ENCODE measurements at places on chromosomes 6 and 20. TPM values are rescaled to one million over a fixed set of nuclear protein-coding genes. Genes with fewer than 3 reads are reported as not detected.

RBM24 gene
- total RNA-seq = 7.9 TPM

OLIG3 gene
- not detected for total RNA-seq

C4B gene
- total RNA-seq = 2.2 TPM

MROH8 gene
- 8.2 TPM for total RNA-seq

RXRB gene
- 16.5 TPM for total RNA-seq

MCM8 gene
- total RNA-seq = 25.5 TPM

SULF2 gene
- total RNA-seq = 1.9 TPM

SMIM8 gene
- total RNA-seq = 8.8 TPM

All from SK-MEL-5 (cell line).